Adrenal gland (tissue), 19 donors: ENCODE measurements at places on chromosomes 3 and 15.
A peak's percentile ranks its signal among the peaks of the same experiment; 100 is the strongest.

DNA sequence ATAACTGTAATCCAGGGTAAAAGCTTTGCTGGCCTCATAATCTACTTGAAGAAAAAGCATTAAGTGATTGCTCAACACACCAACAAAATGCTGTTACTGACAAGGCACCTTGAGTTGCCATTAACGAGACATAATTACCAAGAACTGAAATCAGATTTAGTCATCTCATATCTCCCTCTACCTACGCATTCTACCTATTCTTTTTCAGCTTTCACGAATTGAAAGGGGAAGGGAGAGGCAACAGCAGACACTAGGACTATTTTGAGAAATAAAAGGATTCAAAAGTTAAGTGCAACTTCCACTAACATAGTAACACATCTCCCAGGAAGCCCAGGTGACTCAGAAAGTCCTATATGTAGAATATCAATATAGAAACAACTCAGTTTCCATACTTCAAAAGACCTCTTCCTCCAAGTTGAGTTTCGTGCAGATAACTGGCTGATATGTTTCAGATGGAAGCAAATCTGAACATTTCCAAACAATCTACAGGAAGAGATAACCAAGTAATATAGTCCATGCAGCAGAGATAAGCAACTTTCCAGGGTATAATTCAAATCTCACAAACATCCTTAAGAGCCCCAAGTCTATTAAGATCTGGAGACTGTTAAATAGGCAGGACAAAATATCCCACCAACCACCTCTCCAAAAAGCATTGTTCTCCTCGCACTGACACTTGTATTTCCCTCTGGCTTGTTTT lies 1.9 kb downstream of the OSBPL10 start:
- DNase-seq, result no peak

- no peak for DNase-seq
Observed at GRCh38 chr15:56076640-56077039, 83.2 kb upstream of the NEDD4 start.

DNA sequence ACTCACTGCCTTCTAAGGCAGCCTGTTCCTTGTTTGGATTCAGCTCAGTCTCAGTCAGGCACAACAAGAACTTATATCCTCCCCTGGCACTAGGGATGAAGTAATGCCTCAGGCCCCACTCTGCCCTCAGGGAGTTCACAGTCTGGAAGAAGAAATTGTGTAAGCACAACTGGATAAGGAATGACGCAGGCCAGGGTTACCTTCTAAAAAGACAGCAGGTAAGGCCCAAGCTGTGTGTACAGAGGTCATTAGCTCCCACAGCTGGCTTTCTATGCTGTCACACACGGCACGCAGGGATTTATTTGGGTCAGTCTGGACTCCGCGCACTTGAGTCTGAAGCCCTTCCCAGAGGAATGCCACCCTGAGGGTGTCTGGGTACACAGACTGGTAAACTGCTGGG lies 82.9 kb downstream of the IQSEC1 start:
- no peak for DNase-seq

GRCh38 chr15:70035719-70036077 lies 62.0 kb downstream of the TLE3 start:
- no peak for DNase-seq

DNA sequence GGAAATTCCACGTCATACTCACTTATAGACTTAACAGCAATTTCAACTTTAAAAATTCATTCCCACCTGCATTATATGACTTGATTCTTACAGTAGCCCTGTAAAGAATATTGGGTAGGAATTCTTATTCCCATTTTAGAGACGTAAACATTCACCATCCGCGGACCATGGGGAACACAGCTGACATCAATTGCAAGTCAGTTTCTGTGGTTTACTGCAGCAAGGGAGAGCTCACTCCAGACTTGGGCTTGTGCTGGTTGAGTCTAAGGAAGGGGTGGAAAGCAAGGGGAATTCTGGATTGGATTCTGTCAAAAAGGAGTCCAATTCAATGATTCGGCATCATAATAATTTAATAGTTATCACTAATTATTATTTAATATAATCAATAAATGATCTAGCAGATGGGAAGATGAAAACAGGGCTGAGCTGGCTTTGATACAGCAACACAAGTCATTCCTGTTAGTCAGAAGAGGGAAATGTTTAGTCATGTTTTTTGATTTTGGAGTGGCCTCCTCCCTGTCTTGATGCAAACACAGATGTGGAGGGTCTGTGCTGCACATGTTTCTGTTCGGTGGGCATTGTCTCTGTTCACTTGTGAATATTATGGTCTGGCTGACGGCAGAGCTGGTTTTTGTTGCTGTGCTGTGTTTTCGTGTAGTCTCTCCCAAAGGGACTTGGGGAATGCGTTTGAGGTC lies 9.7 kb downstream of the LIPC start:
- peak; percentile 21 for DNase-seq

DNA sequence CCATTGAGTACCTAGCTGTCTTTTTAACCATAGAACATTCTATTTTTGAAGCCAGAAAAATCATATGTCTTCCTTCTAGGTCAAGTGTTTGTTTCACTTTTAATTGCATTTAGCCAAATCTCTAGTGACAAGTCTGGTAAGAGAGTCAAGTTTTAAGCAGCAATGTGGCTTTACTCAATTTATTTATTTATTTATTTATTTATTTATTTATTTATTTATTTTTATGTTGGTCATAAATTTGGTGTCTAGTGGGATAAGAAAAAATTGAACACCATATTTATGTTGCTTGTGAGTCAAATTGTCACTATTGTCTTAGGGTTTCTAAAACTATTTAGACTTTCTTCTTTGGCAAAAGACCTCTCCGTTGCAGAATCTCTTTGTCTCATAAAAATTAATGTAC lies 174.5 kb upstream of the BCHE start:
- DNase-seq, result no peak

DNA sequence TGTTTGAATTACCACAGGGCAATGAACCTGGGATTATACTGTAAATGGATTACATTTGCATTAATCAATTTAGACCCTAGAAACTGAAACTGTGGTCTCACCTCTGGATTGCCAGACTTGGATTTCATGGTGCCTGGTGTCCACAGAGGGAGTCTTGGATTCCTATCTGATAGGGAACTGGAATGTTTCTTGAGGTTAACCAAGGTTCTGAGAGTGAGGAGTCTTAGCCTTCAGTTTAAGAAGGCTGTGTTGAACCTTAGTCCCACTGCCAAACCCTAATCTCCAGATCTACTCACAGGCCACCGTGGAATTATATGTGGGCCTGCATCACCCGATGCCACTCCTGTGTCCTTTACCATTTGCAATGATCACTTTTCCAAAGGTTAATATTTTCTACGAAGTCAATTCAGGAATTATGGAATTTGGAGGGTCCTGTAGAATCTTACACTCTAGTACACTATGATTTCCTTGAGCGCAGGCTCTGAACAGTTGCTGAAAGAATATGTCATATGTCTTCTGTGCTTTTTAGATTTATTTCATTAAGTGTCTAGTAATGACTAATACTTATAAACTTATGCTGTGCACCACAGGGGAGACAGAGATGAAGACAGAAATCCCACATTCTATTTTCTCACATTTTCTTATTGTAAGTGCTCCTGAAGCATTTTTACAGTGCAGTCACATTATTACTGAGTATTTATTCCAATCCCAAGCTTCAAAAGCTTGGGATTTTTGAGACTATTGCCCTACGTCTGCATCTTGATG lies 87.9 kb downstream of the EFL1 start:
- no peak for DNase-seq

GRCh38 chr3:133833880-133834620 lies 28.4 kb downstream of the SRPRB start:
- DNase-seq, result peak; percentile 25

- DNase-seq, result no peak
Observed at GRCh38 chr3:17573396-17573795, 169.0 kb downstream of the TBC1D5 start.

GRCh38 chr3:112395181-112395895 lies 62.4 kb downstream of the CD200 start:
- no peak for DNase-seq

GRCh38 chr15:100037901-100038300 lies 303.9 kb downstream of the ADAMTS17 start:
- DNase-seq, result no peak

- DNase-seq, result no peak
Observed at GRCh38 chr15:90209591-90209990, 8.5 kb downstream of the SEMA4B start.

DNA sequence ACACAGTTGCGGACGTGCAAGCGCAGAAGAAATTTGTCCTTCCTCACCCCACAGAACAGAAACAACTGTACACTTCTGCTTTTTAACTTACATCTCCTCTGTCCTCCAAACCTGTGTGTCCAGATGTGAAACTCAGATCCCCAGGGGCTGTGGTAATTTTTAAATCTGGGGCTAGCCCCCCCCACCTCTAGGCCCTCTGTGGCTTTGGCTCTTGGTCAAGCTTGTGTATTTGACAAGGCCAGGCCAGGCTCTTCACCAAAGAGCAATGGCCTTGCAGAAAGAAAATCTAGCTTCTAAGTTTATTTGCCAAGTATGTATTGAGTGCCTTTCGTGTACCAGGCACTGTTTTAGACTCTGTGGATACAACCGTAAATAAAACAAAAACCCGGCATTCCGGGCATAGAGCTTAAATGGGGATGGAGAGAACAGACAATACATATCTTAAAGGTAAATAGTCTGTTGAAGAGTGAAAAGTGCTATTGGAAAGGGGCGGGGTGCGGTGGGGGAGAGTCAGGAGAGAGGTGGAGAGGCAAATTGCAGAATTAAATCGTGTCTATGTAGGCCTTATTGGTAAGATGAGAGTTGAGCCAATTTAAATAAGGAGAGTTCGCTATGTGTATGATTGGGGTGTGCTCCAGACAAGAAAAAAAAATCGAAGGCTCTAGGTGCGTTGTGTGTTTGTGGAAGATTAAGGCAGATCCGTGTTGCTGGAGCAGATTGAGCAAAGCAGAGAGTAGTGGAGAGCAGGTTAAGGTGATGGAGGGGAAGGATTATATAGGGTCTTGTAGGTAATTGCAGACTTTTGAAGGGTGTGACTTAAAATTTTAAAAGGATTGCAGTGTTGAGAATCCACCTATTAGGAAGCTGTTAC lies 781 bp upstream of the DPH6 start:
- DNase-seq, result peak; percentile 69

DNA sequence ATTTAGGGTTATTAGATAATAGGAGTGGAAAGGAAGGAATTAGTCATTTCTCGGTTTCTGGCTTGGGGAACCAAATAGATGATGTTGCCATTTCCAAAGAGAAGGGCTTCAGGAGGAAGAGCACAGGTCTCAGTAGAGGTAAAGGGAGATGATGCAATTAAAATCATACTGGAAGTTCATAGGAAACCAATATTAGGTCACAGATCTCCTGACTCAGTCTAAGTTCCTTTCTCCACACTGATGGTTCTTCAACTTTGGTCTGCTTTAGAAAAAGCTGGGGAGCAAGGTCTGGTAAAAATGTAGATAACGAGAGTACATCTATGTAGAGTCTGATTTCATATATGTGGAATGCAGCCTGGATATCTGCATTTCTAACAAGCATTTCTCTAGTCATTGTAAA lies 130.9 kb downstream of the POLQ start:
- no peak for DNase-seq

- DNase-seq, result no peak
Observed at GRCh38 chr3:4885316-4885715, 93.9 kb upstream of the BHLHE40 start.

DNA sequence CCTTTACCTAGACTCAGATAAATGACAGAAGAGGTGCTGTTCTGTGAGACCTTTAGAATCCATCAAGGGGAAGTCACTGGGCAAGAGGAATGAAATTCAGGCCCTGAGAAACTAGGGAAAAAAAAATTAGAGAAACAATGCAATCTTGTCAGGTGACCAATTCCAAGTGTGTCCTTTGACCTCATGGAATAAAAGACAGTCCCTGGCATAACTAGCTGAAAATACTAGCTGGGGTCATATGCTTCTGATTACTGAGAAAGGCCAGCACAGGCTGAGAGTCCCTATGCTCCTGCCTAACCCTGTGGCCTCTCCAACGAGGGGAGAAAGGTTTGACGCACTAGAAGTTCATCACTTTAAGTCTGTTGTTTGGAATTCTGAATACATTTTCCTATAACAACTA lies 167.3 kb downstream of the XXYLT1 start:
- no peak for DNase-seq

GRCh38 chr3:128236657-128237056 lies 83.4 kb downstream of the EEFSEC start:
- DNase-seq, result no peak

DNA sequence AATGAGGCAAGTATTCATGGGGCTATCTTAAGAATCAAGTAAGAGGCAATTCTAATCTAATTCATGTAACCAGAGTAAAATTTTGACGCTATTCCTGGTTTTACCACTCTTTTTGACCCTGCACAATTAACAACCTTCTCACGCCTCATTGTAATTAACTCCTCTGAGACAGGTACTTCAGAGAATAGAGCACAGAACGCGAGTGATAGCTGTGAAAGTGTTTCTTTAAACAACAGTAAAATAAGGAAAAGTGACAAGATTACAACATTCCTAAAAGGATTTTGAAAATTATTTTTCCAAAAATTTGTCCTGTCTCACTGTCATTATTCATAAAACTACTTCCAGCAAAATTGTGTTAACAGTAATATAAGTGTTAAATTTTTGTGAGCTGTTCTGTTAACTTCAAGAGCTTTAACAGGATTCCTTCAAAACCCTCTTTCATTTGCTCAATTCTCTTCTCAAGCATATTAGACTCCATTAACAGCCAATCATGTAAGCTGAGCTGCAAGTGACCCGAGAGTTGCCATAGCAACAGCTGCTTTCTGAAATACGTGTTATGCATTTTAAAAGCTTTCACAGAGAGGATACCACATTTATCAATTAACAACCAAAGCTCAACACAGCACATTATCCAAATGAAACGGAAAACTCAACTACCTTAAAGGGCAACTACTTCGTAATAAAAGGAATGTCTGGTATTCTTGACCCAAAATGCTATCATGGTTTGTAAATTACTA lies 93.1 kb downstream of the STAG1 start:
- peak; percentile 40 for DNase-seq

- DNase-seq, result no peak
Observed at GRCh38 chr3:29268651-29269050, 12.2 kb upstream of the RBMS3 start.

DNA sequence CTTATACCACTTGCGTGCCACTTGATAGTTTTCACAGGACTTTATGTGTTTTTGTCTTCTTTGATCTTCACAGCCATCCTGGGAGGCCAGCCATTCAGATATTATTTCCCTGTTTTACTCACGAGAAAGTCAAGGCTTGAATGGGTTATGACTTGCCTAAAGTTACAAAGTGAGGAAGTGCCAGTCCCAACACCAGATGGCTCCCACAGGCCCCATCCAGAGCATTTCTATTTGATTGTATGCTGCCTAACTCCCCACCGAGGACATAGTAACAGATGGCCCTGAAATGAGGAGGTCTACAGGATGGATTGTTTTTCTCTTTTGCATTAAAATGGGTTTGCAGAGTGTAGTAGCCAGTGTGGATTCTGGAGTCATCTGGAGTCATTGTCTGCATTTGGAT lies 74.5 kb downstream of the SPTSSB start:
- no peak for DNase-seq

- no peak for DNase-seq
Observed at GRCh38 chr3:153595186-153595815, 433.3 kb downstream of the RAP2B start.
